ENCODE measurements at places on chromosomes 16 and 17.

DNA sequence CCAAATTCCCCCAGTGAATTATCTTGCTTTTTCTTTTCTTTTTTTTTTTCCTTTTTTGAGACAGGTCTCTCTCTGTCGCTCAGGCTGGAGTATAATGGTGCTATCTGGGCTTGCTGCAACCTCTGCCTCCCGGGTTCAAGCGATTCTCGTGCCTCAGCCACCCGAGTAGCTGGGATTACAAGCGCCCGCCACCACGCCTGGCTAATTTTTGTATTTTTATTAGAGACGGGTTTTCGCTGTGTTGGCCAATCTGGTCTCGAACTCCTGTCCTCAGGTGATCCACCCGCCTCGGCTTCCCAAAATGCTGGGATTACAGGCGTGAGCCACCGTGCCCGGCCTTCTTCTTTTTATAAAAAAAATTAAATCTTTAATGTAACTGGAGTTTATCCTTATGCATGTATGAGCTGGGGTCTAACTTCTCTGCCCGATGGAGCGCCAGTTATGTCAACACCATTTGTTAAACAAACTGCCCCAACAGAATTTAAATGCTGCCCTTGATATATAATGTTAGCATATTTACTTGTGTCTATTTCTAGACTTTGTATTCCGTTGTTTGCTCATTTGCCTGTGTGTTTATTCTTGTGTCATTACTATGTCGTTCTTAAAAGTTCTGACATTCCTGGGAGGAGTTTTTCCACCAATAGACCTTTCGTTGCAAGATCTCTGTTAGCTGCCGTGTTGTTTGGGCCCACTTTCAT lies 535 bp upstream of the AURKB start:
- DNase-seq: no peak

DNA sequence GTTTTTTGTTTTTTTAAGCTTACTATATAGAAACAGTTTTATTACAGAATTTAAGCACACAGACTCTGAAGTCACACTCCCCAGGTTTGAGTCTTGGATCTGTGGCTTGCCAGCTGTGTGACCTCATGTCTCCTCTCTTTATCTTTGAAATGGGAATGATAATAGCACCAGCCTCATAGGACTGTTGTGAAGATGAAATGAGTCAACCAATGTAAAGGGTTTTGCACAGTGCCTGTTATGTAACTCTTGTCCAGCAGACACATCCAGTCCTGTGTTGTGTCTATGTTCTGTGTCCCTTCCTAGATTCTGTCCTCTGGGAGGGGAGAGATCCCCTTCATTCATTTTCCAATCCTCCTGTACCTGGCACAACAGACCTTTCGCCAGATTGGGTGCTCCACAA lies 3.1 kb upstream of the CPD start:
- no peak for DNase-seq

DNA sequence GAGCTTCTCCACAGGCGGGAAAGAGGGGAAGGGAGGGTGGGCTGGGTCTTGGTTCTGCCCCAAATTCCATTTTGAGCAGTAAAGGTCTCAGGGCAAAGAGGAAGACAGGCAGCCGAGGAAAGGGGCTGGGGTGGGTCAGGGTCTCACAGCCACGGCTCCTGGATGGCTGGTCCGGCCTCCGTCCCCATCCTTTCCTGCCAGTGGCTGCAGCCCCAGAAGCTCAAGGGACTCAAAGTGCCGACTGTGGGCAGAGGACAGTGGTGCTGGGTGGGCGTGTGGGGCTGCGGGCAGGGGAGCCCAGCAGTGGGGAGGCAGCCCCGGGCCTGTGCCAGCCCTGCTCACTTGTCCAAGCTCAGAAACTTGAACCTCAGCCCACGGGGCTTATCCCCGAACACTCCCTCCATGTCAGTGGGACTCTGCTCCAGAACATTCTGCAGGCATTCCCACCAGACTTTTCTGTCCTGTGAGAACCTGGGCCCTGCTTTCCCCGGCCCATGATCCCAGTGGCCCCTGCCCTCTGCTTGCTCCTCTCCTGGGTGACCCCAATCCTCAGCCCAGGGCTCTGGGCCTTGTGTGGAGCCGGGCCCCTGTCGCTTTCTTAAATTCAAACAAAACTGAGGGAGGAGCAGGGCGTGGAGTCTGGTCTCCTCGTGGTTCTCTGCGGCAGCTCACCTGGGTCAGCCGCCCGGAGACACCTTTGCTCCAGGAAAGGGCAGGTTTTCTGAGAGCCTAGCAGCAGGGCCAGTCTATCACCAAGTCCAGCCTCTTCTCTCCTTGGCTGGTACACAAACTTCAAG lies 117.8 kb upstream of the METRNL start:
- DNase-seq: no peak

GRCh38 chr16:70751593-70751992 lies 49.4 kb downstream of the VAC14 start:
- DNase-seq: no peak

DNA sequence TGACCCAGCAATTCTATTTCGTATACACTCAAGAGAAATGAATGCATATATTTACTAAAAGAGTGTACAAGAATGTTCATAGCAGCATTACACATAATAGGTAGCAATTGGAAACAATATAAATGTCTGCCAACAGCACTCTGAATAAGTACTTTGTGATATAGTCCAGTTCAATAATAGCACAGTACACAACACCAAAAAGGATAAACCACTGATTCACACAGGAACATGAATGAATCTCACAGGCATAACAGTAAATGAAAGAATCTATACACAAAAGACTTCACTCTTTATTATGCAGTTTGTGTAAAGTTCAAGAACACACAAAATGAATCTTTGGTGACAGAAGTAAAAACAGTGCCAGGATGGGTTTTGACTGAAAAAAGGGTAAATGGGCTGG lies 86.3 kb downstream of the NLK start:
- DNase-seq: no peak

- no peak for DNase-seq
Measured at GRCh38 chr16:51149251-51149661, 1.8 kb downstream of the SALL1 start.

GRCh38 chr17:61831099-61831498 lies 32.2 kb downstream of the BRIP1 start:
- no peak for DNase-seq

GRCh38 chr17:75625813-75626486 lies 7.3 kb upstream of the SMIM5 start:
- peak; percentile 30 for DNase-seq

DNA sequence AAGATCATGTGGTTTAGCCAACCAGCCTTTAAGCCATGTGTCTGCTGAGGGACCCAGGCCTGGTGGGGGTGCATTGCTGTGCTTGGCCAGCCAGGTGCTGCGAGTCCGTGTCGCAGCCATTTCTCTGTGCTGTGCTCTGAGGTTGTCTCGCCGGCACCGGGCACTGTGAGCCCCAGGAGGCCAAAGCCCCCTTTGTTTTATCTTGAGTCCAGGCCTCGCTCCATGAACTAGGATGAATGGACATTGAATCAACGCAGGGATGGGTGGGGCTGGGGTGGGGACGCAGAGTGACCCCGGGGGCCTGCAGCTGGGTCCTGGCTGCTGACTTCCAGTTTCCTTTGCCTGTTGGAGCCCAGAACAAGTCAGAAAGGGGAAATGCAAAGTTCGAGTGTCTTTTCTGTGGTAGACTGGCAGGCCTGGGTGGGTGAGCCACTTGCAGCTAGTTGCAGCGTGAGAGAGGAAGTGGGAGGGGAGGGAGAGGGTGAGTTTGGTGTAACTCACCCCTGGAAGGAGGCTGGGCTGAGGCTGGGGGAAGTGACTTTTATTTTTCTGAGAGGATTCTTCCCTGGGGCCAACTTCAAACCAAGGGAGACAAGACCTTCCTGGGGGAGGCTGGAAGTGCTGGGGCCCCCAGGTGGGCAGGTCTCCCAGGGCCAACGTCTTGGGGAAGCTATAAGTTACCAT lies 324.7 kb downstream of the SEC14L1 start:
- DNase-seq: peak; percentile 94

DNA sequence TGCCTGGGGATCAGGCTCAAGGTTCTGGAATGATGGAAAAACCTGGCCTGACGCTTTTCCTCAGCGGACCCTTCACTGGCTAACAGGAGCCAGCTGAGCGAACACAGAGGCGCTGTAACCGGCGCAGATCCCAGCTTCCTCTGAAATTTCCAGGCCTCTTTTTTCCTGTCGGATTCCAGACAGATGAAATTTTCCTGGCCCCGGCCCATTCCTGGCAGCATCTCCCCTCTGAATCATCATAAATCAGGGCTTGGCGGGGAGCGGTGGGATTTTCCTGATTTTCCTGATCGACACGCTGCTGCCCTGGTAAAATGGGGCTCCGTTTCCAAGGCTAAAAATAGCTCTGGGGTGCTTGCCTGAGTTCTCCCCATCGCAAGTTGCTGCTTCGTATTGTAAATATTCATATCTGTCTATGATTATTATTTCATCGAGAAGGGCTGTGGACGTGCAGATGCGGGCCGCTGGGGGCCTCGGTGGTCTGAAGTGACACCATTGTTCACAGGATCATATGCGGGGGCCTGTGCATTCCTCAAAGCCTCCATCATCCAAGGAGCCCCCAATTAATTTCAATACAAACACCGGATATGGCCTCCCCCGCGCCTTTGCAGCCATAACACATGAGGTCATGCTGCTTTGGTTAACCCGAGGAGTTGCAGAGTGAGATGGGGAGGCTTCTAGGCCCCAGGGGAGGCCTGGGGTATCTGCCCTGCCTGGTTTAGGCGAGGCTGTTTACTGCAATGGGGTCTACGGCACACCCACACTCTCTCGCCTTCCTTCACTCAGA lies 45.8 kb upstream of the ETV4 start:
- peak; percentile 20 for DNase-seq

DNA sequence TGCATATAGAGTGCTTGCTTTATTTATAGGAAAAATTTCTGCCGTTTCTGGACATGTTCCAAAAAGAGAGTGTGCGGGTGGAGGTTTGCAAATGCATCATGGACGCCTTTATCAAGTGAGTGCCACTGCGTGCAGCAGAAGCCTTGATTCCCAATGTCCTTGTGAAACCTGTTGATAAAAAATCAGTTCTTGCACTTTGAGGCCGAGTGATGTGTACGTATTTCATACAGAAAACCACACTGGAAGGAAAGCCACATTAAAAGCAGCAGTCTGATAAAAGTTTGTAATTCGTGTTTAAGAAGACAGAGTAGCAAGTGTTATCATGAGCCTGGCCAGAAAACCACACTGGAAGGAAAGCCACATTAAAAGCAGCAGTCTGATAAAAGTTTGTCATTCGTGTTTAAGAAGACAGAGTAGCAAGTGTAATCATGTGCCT lies 78.0 kb downstream of the KNOP1 start:
- DNase-seq: no peak

- DNase-seq: peak; percentile 22
Measured at GRCh38 chr16:80100846-80101451, 439.8 kb upstream of the DYNLRB2 start.

DNA sequence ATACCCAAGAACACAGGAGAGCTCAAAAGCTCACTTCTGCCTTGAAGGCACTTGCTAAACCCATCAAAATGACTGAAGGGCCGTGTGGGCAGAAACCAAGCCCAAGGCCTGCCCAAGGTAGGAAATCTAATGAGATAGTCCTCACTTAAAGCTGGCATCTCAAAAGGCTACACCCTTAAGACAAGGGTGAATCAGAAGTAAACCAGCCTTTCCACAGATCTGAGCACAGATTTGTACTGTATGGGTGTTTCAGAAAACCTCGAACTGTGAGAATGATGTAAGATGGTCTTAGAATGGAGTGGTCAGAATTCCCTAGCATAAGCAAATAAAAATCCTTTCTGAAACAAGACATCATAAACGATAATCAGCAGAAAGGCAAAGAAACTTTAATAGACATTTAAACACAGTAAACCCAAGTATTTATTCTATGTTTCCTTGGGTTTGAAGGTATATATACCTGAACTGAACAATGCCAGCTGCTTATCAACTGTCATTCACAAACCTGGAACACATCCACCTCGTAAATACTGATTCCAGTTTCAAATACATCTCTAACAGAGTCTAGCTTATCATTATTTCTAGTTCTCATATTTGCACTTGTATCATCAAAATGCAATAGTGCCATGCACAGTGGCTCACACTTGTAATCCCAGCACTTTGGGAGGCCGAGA lies 37.8 kb downstream of the GLG1 start:
- no peak for DNase-seq

- DNase-seq: peak; percentile 89
Measured at GRCh38 chr17:67531291-67531690, 154.2 kb downstream of the PITPNC1 start.

DNA sequence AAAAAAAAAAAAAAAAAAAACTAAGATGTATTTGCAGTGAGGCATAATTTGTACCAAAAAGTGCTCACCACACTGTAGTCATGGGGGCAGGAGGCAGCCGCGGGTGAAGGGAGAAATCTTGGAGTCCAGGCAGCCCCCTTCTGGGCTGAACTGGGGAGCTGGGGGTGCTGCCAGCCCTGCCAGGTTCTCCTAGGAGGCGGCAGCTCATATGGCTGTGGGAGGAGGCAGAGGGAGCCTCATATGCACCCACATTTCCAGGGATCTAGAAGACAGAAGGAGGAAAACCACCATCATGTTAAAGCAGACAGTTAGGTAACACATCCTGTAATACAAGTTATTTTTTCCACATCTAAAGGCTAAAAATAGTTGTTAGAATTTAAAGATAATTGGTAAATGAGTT lies 16.3 kb downstream of the MAPT start:
- DNase-seq: no peak

- DNase-seq: no peak
Measured at GRCh38 chr16:61937646-61938045, 98.6 kb downstream of the CDH8 start.

- DNase-seq: no peak
Measured at GRCh38 chr17:15154618-15155017, 110.5 kb downstream of the PMP22 start.

- no peak for DNase-seq
Measured at GRCh38 chr17:59304811-59305210, 26.6 kb upstream of the YPEL2 start.

- no peak for DNase-seq
Measured at GRCh38 chr16:27174798-27175197, 28.5 kb upstream of the KDM8 start.

GRCh38 chr16:794853-795466 lies 5.6 kb downstream of the GNG13 start:
- DNase-seq: no peak

DNA sequence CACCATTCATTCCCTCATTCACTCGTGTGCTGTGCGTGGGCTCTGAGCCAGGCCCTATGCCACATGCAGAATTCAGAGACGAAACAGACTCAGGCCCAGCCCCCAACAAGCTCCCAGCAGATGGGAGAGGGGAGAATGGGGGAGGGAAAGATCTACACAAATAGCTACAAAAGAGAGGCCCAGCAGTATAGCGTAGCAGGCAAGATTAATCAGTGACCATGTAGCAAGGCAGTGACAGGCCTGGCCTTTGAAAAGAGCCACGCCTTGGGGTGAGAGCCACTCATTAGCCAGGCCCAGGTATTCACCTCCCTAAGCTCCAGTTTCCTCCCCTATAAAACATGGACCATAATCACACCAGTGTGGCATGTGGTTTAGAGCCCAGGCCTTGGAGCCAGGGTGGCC lies 16.4 kb upstream of the KRT19 start:
- DNase-seq: no peak

GRCh38 chr17:37447641-37448040 lies 41.0 kb downstream of the TADA2A start:
- no peak for DNase-seq

All from GM12865 (cell line).